Stimulated activated CD4-positive, alpha-beta T cell treated with anti-CD3 and anti-CD28 coated beads, Interleukin-1b, Interleukin-23, amount 100 ng/mL, for 1 hour (primary cell): ENCODE measurements at places on chromosomes 12 and 14.

GRCh38 chr14:67510121-67510520, 21.6 kb upstream of the TMEM229B start:
- no peak for DNase-seq

DNA sequence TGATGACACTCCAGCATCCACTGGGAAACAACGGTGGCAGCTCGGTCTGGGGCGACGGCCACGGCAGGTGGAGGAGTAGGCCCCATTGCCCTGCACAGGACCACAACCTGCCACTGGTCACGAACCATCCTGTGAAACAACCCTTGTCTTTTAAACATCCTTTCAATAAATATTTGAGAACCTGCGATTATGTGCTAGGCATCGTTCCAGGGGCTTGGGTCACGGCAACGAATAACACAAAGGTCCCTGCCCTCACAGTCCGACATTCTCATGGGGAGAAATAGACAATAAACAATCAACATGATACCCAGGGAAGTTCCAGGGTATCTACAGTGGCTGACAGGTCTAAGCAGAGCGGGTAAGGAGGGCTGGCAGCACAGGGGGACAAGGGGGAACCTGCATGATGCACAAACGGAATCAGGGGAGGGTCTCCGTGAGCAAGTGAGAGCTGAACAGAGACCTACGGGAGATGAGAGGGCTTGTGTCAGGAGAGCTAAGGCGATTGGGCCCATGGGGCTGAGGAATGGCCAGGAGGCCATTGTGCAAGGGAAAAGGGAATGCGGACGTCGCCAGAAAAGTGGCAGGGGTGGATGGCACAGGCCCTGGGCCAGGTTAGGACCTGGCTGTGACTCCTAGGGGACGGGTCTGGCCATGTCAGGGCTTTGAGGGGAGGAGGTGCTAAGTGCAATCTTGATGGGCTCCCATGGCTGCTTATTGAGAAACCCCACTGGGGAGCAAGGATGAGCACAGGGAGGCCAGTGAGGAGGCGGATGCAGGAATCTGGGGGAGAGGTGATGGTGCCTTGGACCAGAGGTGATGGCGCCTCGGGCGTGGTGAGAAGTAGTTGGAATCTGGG, 9.7 kb downstream of the SCARB1 start:
- DNase-seq = no peak

DNA sequence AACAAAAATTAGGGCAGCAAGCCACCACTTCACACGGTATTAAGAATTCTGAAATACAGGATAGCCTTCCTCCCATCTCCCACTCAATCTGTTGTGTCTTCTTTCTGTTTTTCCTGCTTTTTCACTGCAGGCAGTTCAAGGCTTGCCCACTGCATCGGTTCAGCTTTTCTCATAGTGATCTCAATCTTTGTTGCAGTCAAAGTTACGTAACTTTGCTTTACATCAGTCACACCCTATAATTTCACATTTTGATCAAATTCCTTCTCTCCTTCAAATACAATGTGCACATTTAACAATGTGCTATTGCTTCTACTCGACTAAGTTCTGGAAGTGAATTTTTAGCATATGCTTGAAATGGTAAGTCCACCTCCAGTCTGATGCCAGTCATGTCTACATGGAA, 217.6 kb downstream of the EFCAB11 start:
- no peak for DNase-seq

GRCh38 chr12:44433659-44434058, 442.5 kb downstream of the NELL2 start:
- no peak for DNase-seq

- no peak for DNase-seq
Measured at GRCh38 chr14:85415015-85415712, 114.8 kb upstream of the FLRT2 start.

- DNase-seq = no peak
Measured at GRCh38 chr14:51616724-51617409, 34.8 kb upstream of the FRMD6 start.
